ENCODE measurements at places on chromosomes 6 and 20. TPM values are rescaled to one million over a fixed set of nuclear protein-coding genes. Genes with fewer than 3 reads are reported as not detected.

Gene OR12D2
- not detected for total RNA-seq

Gene FAM83C
- 3.2 TPM for total RNA-seq

Gene NKAIN2
- not detected for total RNA-seq

Gene AK9
- total RNA-seq = 1.5 TPM

Data from airway epithelial cell (primary cell).